GM04504 (cell line): ENCODE measurements at places on chromosomes 2 and 18.

DNA sequence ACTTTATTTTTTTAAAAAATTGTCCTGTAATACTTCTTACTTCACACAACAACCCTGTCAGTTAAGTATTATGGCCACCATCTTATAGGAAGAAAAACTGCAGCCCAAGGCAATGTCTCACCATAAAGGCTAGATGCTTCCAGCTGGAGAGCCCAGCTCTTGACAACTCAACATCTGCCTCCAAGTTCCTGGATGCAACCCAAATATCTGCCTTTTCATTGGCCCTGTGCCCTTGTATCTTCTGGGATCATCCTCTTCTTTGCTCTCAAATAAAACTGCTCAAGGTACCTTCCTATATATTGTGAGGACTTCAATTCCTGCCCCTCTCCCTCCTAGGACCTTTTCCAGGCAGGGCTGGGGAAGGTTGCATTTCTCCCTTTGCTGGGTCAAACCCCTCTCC, 69.5 kb downstream of the BIN1 start:
- DNase-seq = no peak

DNA sequence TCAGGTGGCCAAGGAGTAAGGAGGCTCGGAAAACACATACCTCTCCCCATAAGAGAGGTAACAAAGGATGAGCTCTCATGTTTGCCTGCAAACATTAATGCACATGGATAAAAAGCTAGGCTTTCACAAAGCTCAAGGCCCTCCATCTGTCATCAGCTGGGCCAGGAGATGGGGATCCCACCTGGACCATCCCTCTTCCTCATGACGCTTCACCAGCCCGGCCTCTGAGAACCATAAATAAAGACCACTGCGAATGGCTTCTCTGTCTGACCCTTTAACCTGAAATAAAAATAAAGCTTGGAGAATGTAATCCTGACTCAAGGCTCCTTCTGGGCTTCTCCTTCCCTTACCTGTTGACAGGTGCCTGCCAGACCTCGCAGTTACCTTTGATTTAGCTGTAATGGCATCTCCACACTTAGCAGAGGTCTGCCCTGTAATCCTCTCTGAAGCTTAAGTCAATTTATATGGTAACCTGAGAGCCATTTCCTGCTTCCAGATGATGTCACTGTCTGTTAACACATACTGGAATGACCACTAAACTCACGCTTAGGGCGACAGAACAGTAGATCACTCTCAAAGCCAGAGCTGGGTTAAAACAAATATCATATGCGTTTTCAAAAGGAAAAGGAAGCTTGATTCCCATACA, 29.3 kb upstream of the FOXI3 start:
- DNase-seq = no peak

DNA sequence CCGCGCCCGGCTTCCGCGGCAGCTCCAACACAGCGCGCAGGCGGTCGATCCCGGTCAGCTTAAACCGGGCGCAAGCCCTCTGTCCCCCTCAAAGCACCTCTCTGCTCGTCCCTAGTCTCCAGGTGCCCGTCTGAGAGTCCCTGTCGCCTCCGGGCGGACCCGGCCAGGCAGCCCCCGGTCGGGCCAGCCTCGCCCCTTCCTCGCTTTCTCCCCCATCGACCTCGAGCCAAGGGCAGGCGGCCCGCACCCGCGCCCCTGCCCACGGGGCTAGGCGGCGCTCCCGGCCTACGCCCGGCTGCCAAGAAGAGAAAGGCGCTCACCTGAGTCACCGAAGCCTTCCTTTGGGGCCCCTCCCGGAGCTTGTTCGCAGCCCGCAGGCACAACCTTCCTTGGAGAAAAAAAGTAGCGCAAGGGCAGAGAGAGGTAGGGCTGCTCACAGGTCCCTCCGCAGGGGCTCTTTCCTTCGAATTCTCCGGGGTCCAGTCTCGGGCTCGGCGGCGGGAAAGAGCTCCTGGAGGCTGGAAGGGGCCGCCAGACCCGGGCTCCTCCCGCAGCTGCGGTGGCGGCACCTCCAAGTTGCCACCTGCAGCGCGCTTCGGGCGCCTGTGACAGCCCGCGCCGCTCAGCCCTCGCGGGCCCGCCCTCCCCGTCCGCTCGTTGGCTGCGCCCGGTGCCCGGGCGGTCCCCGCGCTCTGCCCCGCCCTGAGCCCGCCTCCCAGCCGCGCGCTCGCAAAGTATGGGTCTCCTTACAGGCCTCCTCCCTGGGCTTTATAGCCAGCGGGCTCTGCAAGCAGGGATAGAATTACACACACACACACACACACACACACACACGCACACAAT, 86.5 kb upstream of the EPB41L3 start:
- DNase-seq = no peak

DNA sequence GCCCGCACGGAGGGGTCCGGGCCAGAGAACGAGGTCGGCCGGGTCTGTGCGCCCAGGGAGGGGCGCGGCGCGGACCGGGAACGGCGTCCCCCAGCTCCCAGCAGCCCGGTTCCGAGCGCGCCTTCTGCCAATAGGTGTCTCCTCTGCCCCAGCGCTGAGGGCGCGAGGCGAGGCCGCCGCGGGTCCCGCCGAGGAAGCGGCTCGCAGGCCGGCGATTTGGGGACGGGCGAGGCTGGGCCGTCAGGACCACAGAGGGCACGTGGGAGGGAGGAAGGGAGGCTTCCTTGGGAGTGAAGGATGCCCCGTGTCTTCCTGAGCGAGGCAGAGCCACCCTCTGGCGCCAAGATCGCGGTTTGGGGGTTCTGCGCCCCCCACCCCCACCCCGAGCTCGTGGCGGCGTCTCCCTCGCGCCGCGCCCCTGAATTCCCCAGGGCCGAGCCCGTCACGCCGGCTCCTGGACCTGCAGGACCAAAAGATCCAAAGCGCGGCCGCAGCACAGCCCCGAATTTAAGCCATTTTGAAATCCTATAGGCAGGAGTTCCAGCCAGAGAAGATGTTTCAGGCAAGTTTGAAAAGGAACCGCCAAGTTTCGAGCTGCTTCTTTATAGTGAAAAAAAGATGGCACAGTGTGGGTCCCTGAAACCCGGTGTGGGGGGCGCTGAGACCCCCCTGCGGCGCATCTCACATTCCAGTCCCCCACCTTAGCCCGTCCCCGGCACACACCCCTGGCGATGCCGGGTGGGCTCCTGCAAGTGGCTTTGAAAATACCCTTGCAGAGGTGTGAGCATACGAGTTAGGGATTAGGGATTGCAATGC, 909 bp downstream of the NFATC1 start:
- DNase-seq = no peak

DNA sequence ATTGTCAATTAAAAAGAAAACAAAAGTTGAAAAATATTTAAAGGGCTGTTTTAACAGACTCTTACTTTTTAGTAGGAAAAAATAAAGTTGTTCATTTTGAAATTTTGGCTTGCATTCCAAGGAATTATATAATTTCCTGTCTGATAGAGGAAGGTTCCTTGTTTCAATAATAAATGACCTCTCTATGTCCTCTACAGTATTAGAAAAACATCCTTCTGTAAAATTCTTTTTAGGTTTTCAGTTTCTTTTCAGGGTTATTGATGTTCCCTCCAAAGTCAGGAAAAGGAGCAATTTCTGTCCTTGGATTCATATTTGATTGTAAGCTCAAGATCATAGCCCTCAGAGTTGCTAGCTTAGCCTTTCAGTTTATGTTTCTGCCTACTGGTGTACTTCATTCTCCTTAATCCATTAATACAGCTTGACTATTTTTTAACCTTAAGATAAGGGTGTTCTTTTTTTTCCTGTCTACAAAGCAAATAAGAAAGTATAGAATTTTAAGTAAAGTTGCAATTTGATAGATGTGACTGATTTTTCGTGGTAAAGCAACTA, 125.2 kb upstream of the COL3A1 start:
- DNase-seq = no peak

GRCh38 chr2:142693171-142693950, 184.1 kb upstream of the KYNU start:
- no peak for DNase-seq

DNA sequence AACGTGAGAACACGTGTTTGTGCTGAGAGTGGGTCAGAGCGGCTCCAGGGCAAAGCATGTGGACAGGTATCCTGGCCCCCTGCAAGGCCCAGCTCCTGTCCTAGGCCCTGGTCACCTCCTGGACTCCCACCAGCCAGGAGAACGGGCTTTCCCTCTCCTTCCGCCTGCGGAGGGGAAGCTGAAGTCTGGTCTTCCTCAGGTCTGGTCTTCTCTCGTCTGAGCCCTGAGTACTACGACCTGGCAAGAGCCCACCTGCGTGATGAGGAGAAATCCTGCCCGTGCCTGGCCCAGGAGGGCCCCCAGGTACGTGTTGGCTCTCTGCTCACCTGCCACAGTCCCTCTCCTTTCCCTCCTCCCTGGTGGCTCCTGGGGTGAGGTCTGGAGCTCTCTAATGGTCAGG, 963 bp downstream of the GNLY start:
- DNase-seq = no peak

- no peak for DNase-seq
These were observed 848.5 kb downstream of the DCDC2C start for GRCh38 chr2:4551691-4552474.
